ENCODE measurements at places on chromosomes 12 and 14.

- no peak for DNase-seq
Observed at GRCh38 chr14:93940437-93940836, 13.3 kb downstream of the FAM181A start.

DNA sequence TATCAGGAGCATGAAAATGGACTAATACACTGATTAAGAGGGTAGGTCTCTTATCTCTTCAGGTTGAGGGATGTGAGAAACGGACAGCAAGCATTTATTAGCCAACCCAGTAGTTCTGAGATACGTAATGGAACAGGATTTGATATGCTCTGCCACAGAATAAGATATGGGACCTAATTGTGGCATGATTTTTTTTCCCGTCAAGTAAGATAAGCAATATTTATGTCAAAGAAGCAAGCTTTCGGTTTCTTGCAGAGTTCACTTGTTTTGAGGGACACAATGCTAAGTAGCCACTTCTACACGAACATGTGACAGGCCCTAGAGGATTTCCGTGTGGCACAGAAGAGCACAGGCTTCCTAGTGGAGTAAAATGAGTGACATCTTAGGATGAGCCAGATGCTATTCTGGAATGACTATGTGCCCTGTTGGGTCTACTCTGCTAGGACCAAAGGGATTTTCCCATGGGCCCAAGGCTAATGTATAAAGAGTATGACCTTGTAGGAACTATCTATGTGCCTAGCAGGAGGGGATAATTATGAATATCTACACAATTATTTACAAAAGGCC, 57.9 kb downstream of the SLC38A1 start:
- no peak for DNase-seq

DNA sequence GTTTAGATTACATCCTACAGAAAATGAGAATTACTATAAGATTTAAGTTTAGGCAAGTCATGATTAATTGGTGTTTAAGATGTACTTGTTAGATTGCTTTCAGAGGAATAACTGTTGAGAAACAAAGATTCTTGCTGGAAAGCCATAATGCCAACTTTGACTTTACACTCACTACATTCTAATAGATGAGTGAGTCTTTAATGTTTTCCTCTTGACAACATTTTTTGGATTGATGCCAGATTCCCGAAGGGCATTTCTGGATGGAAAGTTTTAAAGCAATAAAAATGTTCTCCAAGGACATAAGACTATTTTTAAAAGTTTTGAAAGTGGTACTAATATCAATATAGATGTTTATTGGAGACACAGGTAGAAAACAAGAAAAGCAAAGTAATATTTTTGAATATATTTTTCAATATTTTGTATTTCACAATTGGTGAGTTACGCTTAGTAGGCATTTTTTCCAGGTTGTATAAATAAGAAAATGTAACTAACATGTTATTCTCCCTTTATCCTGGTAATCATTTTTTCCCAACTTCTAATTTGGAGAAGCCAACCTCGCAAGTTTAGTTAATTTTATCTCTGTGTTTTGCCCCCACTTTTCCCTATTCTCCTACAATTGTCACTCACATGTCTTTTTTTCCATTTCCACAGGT, 307.3 kb downstream of the CEP128 start:
- DNase-seq: no peak

- no peak for DNase-seq
Observed at GRCh38 chr12:55932551-55932910, 1.6 kb downstream of the DGKA start.

DNA sequence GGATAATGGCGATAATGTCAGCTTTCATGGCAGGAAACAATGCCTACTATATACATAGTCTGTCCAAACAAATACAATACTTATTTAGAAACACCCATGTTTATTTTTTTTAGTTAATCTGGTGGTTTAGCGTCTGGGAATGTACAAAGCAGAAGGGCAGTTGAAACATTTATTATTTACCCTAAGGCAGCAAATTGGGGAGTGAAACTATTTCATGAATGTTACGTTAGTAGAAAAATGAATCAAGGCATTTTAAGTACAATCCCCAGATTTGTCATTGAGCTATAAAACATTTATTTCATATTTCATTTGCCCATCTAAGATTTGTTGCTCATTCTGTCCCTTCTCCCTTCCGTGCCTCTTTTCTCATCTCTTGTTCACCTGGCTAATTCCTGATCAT, 87.1 kb upstream of the ATF1 start:
- DNase-seq: no peak

- DNase-seq: no peak
Observed at GRCh38 chr12:66065150-66065549, 65.4 kb downstream of the LLPH start.

DNA sequence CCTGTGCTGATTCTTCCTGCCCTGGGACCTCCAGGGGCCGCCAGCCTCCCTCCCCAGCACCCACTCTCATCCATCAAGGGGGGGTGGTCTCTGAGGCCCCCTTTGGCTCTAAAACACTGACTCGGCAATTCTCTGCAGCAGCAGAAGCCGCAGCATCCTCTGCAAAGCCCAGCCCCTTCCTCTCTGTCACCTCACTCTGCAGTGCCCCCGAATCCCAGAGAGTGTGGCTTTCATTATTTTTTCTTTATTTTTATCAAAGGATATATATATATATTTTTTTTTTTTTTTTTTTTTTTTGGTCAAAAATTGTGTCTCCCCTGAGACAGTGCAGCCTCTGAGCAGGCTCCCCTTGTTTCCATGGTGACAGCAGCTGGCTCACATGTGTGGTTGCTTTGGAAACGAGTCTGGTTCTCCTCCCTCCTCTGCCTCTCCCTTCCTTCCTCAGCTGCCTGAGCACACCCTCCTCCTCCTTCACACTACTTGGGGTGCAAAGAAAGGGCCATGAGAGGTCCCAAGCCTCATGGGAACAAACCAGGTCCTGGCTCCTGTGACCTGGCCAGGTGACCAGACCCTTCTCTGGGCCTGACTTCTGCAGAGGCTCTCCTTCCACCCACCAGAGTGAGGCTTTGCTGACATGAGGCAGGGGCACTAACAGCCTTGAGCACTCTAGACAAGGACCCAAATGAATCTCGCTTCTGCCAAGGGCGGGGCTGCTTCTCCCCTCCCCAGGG, 100.5 kb downstream of the LRRC74A start:
- DNase-seq: no peak

DNA sequence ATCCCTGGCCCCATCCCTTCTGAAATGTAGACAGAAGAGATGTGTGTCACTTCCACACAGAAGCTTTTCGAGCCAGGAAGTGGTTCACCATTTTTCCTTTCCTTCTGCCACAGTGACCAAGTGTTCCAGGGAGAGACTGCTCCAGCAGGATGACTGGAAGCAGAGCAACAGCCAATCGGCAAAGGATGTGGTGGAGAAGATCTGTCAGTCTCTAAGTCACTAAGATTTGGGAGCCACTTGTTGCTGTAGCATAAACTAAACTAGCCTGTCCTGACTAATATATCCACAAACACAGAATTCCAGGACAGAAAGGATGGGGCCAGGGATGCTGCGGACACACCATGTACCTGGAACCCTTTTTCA, 42.9 kb downstream of the DUSP6 start:
- DNase-seq: no peak

GRCh38 chr14:91018481-91018880, 42.0 kb downstream of the RPS6KA5 start:
- DNase-seq: no peak

DNA sequence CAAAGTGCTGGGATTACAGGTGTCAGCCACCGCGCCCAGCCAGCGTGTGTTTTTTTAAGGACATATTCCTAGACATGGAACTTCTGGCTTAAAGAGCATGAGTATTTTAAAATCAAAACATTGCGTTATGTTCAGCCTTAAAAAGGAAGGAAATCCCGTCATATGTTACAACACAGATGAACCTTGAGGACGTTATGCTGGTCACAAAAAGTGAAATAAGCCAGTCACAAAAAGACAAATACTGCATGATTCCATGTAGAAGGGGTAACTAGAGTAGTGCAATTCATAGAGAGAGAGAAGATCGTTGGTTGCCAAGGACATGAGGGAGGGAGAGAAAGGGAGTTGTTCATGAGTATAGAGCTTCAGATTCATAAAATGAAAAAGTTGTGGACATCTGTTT, 53.9 kb downstream of the ACACB start:
- no peak for DNase-seq

DNA sequence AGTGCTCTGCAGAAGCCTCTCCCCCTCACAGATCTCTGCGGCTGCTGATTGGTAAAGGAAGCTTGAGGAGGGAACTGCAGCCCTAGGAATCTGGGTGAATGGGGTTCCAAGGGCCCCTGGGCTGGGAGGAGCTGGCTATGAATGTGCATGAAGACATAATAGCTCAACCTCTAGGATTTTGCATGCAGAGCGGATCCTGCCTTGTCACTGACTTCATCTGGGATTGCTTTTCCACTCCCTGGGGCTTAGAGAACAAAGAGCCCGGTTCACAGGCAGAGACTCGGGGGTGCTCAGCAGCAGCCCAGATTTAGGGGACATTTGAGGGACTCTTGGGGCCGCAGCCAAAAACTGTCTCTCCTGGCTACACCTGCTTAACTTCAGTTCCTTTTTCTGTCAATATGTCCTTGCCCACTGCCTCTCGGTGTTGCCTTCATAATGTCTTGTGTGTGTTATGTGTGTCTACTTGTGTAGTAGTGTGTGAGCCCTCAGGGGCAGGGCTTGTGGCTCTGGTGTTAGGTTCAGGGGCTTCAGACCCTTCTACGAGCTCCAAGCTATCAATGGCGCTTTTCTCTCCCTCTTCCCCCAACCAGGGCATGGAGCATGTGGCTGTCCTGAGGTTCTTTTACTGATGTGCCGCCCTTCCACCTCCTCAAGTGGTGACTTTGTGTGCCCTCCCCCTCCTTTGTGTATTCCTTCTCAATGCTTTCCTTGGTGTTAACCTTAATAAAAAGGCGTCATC, 1.9 kb downstream of the CCDC184 start:
- no peak for DNase-seq

GRCh38 chr12:50924439-50925341, 27.7 kb upstream of the HIGD1C start:
- DNase-seq: peak; percentile 60
